CD8-positive, alpha-beta memory T cell (primary cell): ENCODE measurements at places on chromosomes 1 and 21. TPM values are rescaled to one million over a fixed set of nuclear protein-coding genes. Genes with fewer than 3 reads are reported as not detected.

HNRNPCL2 gene
- not detected for total RNA-seq

STX12 gene
- total RNA-seq = 23.4 TPM

CCDC24 gene
- total RNA-seq = 3.4 TPM

LEPROT gene
- total RNA-seq = 21.6 TPM

- H3K27ac ChIP-seq = no peak overlapping the region
- peaks cover 25% of the 10 kb centered on the region for H3K4me1 ChIP-seq
- H3K27me3 ChIP-seq = peaks cover 46% of the 10 kb centered on the region
- no peaks in the 10 kb centered on the region for H3K36me3 ChIP-seq
- no peak for DNase-seq
Measured at GRCh38 chr1:156421939-156422601, 53.1 kb downstream of the RHBG start.

DNA sequence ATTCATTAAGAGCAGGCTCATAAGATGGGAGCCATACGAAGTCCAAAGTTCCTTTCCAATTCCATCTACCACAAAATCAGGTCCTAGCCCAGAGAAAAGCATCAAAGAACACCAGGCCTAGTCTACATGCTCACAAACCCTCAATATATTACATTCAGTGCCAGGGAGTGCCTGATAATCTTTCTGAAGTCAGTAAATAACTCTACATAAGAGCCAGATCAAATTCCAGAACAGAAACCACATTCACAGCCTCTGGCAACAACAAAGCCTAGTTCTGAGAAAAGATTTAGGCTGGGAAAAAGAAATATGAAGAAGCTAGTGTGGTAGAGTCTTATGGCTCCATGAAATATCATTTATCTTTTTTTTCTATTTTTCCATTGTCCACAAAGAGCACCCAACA, 40.5 kb upstream of the RBBP5 start:
- DNase-seq = no peak
- H3K4me3 ChIP-seq = no peak overlapping the region
- H3K27ac ChIP-seq = no peak overlapping the region
- no peaks in the 10 kb centered on the region for H3K27me3 ChIP-seq

DNA sequence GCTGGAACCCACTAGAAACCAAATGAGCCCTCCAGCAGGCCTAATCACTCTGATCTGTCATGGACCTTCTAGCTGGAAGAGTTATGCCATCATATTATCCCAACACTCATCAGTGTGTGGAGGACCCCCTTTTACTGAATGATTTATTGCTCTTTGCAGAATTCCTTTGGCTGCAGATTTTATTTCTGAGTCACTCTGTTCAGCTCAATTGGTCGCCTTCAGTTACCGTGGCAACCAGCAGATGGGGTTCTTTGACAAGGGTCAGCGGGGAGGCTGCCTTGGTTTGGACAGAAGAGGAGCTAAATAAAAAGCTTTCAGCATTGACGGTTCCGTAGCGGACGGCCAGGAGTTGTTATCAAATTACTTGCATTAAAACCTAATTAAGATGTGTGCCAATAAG, 220.1 kb downstream of the SDCCAG8 start:
- no peak overlapping the region for H3K4me3 ChIP-seq
- H3K27ac ChIP-seq = no peak overlapping the region

GRCh38 chr1:23564529-23565122, 5.3 kb upstream of the ID3 start:
- H3K36me3 ChIP-seq = no peaks in the 10 kb centered on the region
- no peak overlapping the region for H3K4me3 ChIP-seq
- peaks cover 10% of the 10 kb centered on the region for H3K27me3 ChIP-seq
- DNase-seq = no peak
- no peak overlapping the region for H3K27ac ChIP-seq

- no peaks in the 10 kb centered on the region for H3K36me3 ChIP-seq
- no peak overlapping the region for H3K27ac ChIP-seq
- no peak overlapping the region for H3K4me3 ChIP-seq
- no peaks in the 10 kb centered on the region for H3K27me3 ChIP-seq
- no peak for DNase-seq
- H3K4me1 ChIP-seq = no peaks in the 10 kb centered on the region
Measured at GRCh38 chr1:226575436-226575720, 26.8 kb downstream of the STUM start.

DNA sequence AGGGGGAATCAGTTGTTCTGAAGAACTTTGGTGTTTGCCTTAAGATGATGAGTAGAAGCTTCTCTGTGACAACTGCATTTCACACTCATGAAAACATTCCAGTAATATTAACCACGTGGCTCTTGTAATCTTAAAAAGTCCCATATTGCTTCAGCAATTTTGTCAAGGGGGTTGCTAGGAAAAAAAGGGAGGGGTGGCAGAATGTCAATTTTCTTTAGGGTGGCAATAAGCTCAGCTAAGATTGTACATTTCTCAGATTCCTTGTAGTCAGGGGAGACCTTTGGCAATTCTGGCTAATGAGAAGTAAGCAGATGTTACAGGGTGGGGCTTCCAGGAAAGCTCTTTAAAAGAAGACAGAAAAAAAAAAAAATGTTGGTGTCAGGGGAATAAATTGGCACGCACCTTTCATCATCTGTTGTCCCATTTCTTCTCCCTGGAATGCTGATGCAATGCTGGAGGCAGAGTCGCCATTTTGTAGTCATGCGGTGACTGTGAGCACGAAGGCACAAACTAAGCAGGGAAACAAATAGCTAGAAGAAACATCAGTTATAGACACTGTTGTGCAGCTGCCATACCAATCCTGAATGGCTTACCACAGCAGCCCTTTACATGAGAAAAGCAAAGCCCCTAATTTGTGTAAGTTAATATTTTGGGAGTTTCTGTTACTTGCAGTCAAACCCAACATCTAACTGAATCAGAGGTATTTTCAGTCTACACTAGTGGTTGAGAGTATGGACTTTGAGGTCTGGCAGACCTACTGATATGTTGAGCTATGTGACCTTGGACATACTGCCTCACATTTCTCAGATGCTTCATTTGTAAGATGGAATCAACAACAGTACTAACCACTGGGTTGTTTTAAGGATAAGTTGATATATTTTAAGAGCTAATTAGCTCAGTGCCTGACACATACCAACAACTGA, 56.1 kb upstream of the MRPS6 start:
- no peaks in the 10 kb centered on the region for H3K27me3 ChIP-seq
- no peaks in the 10 kb centered on the region for H3K36me3 ChIP-seq
- H3K4me1 ChIP-seq = peaks cover 17% of the 10 kb centered on the region
- H3K4me3 ChIP-seq = no peak overlapping the region
- no peak overlapping the region for H3K27ac ChIP-seq

DNA sequence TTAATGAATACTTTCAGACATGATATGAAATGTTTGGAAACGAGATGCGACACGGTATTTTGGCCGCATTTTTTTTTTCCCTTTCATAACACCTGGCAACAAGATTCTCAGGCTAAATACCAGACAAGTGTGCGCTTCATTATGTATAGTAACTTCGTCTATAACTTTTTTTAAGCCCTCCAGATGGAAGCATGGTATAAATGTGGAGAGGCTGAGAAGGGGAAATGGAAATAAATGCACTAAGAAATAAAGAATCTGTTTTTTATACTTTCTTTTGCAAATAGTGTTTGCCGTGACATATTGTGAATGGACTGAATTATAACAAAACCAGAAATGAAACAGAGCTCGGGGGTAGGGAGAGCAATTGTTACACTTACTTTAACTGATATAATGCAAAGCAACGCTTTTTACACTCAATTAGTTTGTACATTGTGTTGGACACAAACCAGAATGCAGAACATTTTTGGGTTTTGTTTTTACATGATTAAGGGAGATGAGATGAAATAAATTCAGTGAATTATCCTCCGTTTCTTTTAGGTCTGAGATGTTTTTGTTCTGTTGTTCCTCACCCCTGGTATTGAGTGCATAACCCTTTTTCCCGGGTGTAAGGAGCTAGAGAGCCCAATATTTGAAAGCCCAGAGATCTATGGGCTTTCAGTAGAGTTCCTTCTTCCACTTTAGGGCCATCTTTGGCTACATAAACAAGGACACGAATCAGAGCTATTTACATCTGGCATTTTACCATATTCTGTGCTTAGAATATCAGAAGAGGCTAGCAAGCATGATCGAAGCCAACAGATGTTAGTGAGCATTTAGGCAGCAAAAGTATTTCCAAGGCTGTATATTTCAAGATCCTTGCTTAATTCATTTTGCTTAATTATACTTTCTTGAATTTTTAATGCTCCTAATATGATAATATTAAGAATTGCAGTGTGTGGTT, 478.0 kb downstream of the CAMTA1 start:
- no peaks in the 10 kb centered on the region for H3K36me3 ChIP-seq
- H3K4me1 ChIP-seq = no peaks in the 10 kb centered on the region
- no peaks in the 10 kb centered on the region for H3K27me3 ChIP-seq
- no peak for DNase-seq
- no peak overlapping the region for H3K4me3 ChIP-seq

DNA sequence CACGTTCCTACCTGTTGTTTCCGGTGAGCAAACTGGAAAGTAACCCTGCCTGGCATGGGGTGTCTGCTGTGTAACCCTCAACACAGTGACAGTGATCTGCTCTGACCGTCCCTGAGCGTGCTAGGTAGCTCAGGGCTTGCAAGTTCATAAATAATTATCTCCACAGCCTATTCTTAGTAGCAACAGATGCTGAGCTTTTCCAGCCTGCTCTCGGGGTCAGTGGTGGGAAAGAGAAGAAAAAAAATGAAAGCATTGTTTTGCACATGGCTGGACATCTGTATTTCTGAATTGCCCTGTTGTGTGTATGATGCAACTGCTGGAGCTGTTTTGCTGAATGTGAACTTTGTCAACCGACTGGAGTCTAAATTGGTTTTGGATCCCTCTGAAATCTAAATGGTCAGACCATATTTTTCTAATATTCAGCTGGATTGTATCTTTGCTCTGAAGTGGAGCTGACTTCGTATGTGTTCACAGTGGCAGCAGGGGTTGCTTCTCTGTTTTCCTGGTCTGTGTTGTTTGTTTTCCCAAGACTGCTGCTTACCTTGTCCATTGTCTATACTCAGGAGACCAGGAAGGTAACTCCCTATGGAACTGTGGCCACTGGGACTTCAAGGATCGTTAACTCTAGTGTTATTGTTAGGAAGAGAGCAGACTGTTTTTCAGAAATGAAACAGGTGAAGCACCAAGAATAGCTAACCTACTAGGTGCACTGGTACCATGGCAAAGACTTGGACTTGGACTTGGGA, 27.0 kb downstream of the TGFB2 start:
- H3K27ac ChIP-seq = no peak overlapping the region
- H3K27me3 ChIP-seq = no peaks in the 10 kb centered on the region
- H3K36me3 ChIP-seq = no peaks in the 10 kb centered on the region
- no peaks in the 10 kb centered on the region for H3K4me1 ChIP-seq

- H3K36me3 ChIP-seq = no peaks in the 10 kb centered on the region
- no peaks in the 10 kb centered on the region for H3K4me1 ChIP-seq
- no peaks in the 10 kb centered on the region for H3K27me3 ChIP-seq
- no peak for DNase-seq
- no peak overlapping the region for H3K27ac ChIP-seq
- no peak overlapping the region for H3K4me3 ChIP-seq
Measured at GRCh38 chr1:80047791-80048190, 1041.3 kb upstream of the ADGRL4 start.

DNA sequence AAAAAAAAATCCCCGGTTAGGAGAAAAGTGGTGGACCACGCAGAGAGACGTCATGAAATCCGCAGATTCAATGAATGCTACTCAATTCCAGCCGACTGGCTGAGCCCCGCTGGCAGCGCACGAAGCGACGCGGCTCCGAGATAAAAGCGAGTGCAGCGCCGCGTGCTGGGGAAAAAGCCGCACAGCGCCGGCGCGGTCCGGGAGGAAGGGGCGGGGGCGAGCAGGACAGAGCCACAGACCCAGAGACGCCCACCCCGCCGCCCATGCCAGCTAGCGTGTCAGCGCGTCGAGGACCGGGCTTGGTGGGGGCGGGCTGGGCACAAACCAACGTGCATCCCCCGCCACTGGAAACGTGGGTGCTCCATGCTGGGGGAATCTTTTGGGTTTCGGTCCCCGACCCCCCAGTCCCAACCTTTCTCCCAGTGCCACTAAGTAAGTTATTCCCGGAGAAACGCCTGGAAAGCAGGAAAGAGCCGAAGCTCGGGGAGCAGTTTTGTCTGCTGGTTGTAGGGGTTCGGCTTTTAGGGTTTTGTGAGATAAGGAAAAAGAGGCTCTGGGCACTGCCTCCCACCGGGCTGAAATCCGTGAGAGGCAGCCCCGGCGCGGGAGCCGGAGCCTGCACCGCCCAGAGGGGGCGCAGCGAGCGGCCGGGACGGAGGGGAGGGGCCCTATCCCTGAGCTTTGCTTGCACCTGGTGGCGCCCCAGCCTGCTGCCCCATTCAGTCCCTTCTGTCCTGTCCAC, at the start of gene KCNJ6:
Gene KCNJ6 (minus strand): TSS at position 148 of the 742 bp plus-strand sequence. CDS start 75,775 bp downstream, outside the sequence.
- no peaks in the 10 kb centered on the region for H3K36me3 ChIP-seq
- DNase-seq = no peak
- peaks cover 20% of the 10 kb centered on the region for H3K27me3 ChIP-seq
- no peak within 1 kb of the TSS for H3K27ac ChIP-seq

- no peaks in the 10 kb centered on the region for H3K27me3 ChIP-seq
- H3K27ac ChIP-seq = no peak overlapping the region
- H3K4me1 ChIP-seq = peaks cover under 1% of the 10 kb centered on the region
- no peak overlapping the region for H3K4me3 ChIP-seq
- H3K36me3 ChIP-seq = no peaks in the 10 kb centered on the region
Measured at GRCh38 chr1:5970610-5971273, 21.5 kb downstream of the NPHP4 start.

- no peak for DNase-seq
- H3K27me3 ChIP-seq = no peaks in the 10 kb centered on the region
- H3K27ac ChIP-seq = no peak overlapping the region
Measured at GRCh38 chr21:42887326-42887725, 5.8 kb upstream of the NDUFV3 start.

DNA sequence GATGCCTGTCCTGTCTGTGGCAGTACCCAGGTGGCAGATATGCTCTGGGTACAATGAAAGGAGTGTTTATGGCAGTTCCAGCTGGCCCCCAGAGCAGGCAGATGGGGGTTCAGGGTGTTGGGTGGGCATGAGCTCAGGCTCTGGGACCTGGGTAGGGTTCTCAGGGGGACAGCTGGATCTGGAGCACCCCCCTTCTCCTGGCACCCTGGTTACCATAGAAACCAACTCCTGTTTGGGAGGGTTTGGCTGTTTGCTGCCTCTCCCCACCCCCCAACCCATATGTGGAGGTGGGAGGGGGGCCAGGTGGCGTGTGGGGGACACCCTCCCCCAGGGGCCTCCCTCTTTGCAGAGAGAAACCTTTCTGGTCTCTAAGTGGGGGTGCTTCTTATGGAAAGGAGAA, 7.1 kb downstream of the FOXO6 start:
- no peak for DNase-seq
- H3K27ac ChIP-seq = no peak overlapping the region
- peaks cover 12% of the 10 kb centered on the region for H3K4me1 ChIP-seq
- H3K36me3 ChIP-seq = no peaks in the 10 kb centered on the region
- H3K27me3 ChIP-seq = peaks cover 12% of the 10 kb centered on the region

DNA sequence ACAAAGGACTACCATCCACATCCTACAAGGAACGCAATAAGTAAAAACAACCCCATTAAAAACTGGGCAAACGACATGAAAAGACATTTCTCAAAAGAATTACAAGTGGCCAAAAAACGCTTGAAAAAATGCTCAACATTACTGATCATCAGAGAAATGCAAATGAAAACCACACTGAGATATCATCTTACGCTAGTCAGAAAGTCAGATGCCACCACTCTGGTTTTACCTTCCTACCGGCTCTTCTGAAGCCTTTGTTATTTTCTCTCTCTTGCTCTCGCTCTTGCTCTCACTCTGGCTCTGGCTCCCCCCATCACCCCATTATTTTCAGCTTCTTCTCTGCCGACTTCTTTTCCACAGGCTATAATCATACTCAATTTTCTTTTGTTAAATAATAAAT, 38.8 kb downstream of the VPS45 start:
- no peaks in the 10 kb centered on the region for H3K36me3 ChIP-seq
- peak; percentile 47 for DNase-seq
- H3K4me3 ChIP-seq = no peak overlapping the region
- no peaks in the 10 kb centered on the region for H3K27me3 ChIP-seq
- no peak overlapping the region for H3K27ac ChIP-seq
